Small intestine (tissue), 16 donors: ENCODE measurements at places on chromosomes 12 and 14. TPM values are rescaled to one million over a fixed set of nuclear protein-coding genes. Genes with fewer than 3 reads are reported as not detected.

DNA sequence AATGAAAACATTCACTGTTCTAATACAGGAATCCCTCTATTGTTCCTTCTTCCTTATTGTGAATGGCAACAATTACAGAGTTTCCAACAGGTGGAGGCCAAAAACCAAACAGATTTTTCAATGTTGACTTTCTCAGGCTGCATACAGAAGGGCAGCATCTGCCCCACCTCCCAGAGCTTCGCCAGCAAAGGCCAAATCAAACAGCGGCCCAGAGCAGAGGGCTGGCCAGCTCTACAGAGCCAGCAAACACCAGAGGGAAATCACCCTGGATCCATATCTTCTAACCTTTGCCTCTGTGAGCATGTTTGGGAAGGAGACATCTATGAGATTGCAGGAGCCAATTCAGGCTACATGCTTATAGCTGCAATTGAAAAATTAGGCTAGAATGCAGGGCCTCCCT is 4.4 kb upstream of the CRACR2A start:
- H3K4me3 ChIP-seq = no peak overlapping the region
- no peaks in the 10 kb centered on the region for H3K36me3 ChIP-seq
- peaks cover 3% of the 10 kb centered on the region for H3K4me1 ChIP-seq
- no peak for DNase-seq
- no peaks in the 10 kb centered on the region for H3K27me3 ChIP-seq
- no peak overlapping the region for H3K27ac ChIP-seq

GRCh38 chr12:126772171-126772864 is 1494.7 kb upstream of the TMEM132C start:
- DNase-seq = peak; percentile 31
- H3K27me3 ChIP-seq = no peaks in the 10 kb centered on the region
- H3K4me1 ChIP-seq = no peaks in the 10 kb centered on the region
- H3K27ac ChIP-seq = no peak overlapping the region
- no peaks in the 10 kb centered on the region for H3K36me3 ChIP-seq

The KRT7 gene
- polyA plus RNA-seq = 2.2 TPM

The TGM1 gene
- 1.8 TPM for polyA plus RNA-seq

The MDGA2 gene
- polyA plus RNA-seq = 0.01 TPM

The DUSP16 gene
- polyA plus RNA-seq = 83.4 TPM
